ENCODE measurements at places on chromosomes 2 and 18.

DNA sequence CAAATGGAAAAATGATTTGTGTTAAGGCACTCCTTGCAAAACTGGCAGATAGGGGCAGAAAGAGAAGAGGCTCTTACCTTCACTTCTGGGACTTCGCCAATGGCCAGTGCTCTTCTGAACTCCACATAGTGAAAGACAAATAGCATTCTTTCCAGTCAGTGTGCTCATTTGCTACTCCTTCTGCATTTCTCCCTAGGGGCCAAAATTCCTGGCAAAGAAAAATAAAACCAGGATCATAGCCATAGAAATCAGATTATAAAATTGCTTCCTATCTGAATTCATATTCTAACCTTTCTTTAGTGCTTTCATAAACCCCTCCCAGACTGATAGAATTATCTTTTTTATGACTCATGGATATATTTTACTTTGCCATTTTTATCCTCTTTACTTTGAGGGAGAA, 56.9 kb upstream of the PELI1 start:
- H3K4me3 ChIP-seq = no peak overlapping the region
- peak overlapping the region; percentile 88 for H3K27ac ChIP-seq
- H3K27me3 ChIP-seq = no peaks in the 10 kb centered on the region
- peaks cover 29% of the 10 kb centered on the region for H3K4me1 ChIP-seq
- H3K36me3 ChIP-seq = no peaks in the 10 kb centered on the region
- DNase-seq = no peak

GRCh38 chr2:70897203-70897976, 38.3 kb upstream of the ATP6V1B1 start:
- H3K4me3 ChIP-seq = no peak overlapping the region
- H3K36me3 ChIP-seq = no peaks in the 10 kb centered on the region
- no peaks in the 10 kb centered on the region for H3K27me3 ChIP-seq
- no peaks in the 10 kb centered on the region for H3K4me1 ChIP-seq

- H3K4me1 ChIP-seq = peaks cover 45% of the 10 kb centered on the region
- no peaks in the 10 kb centered on the region for H3K36me3 ChIP-seq
- H3K4me3 ChIP-seq = no peak overlapping the region
- H3K27ac ChIP-seq = peak overlapping the region; percentile 14
- no peaks in the 10 kb centered on the region for H3K27me3 ChIP-seq
These were observed 81.6 kb downstream of the SH3RF3 start for GRCh38 chr2:109210431-109211200.

- peaks cover 18% of the 10 kb centered on the region for H3K4me1 ChIP-seq
- H3K36me3 ChIP-seq = peaks cover 6% of the 10 kb centered on the region
- peaks cover 16% of the 10 kb centered on the region for H3K27me3 ChIP-seq
- H3K4me3 ChIP-seq = peak overlapping the region; percentile 52
- no peak overlapping the region for H3K27ac ChIP-seq
- DNase-seq = no peak
These were observed 58.0 kb downstream of the FAM168B start for GRCh38 chr2:131035112-131035825.

GRCh38 chr2:11348209-11348749, 3.8 kb upstream of the ROCK2 start:
- no peaks in the 10 kb centered on the region for H3K36me3 ChIP-seq
- H3K4me1 ChIP-seq = no peaks in the 10 kb centered on the region
- no peaks in the 10 kb centered on the region for H3K27me3 ChIP-seq
- no peak overlapping the region for H3K27ac ChIP-seq
- DNase-seq = peak; percentile 37

DNA sequence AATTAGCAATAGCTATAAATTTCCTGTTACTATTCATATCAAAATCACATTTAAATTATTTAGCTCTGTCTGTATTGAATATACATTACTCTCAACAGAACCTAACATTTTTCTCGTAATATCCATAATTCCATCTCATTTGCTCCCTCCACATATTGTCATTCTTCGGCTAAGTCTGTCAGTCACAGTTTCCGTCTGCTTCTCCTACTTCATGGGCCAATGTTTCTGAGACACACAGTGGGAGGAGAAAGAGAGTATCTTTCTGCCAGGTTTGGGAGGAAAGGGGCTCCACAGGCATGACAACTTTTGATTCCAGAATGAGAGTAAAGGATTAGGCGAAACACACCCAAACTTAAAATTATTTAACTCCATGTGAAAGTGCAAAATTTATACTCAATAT, 273.1 kb upstream of the SMIM21 start:
- H3K27me3 ChIP-seq = no peaks in the 10 kb centered on the region
- no peaks in the 10 kb centered on the region for H3K36me3 ChIP-seq
- no peak overlapping the region for H3K4me3 ChIP-seq
- H3K4me1 ChIP-seq = no peaks in the 10 kb centered on the region
- DNase-seq = no peak
- H3K27ac ChIP-seq = no peak overlapping the region

DNA sequence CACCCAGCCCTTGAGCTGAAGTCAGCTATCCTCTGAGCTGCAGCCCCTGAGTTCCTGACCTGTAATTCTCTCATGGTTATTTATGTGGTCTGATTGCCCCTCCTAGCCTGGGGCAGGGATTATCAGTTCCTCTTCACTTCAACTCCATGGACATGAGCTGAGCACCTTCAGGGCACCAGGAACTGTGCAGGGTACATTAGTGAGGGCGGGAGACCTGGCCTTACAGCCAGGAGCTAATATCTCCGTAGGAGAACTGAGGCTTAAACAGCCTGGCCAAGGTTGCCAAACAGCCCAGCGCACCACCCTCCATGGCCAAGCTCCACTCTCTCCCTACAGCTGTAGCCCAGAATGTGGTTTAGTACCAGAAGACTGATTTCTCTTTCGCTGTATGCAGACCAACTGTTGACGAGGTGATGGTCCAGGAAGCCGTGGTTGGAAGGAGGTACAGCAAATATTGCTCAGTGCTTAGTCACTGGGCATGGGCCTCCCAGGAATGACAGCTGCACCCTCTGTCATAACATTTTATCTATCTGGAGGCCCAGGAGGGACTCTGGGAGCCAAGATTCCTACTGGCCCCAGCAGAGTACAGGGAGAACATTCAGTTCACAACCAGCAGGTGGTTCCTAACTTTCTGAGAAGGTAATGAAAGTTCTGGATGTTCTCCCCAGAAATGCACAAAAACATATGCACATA, 228.7 kb upstream of the SIX2 start:
- H3K27ac ChIP-seq = peak overlapping the region; percentile 47
- peak; percentile 76 for DNase-seq
- no peaks in the 10 kb centered on the region for H3K27me3 ChIP-seq
- no peak overlapping the region for H3K4me3 ChIP-seq

DNA sequence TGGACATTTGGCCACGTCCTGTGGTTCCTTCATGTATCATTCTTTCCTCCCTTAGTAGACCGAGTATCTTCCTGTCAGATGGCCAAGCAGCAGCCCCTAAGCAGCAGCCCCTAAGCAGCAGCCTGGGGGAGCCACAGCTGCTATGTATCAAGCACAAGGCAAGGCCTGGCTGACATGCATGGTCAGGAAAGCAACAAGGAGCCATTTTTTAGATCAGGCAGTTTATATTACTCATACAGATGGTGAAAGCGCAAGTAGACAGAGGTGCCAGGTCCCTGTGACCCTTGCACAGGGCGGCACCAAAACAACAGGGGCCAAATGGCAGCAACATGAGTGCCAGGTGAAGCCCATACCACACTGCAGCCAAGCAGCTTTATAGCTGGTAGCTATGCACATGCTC, 22.1 kb downstream of the CHCHD5 start:
- no peak overlapping the region for H3K27ac ChIP-seq
- no peaks in the 10 kb centered on the region for H3K27me3 ChIP-seq
- no peaks in the 10 kb centered on the region for H3K36me3 ChIP-seq

- H3K27ac ChIP-seq = peak overlapping the region; percentile 82
- peak overlapping the region; percentile 11 for H3K4me3 ChIP-seq
- peaks cover 20% of the 10 kb centered on the region for H3K36me3 ChIP-seq
These were observed 8.9 kb downstream of the GDF7 start for GRCh38 chr2:20675701-20676352.

DNA sequence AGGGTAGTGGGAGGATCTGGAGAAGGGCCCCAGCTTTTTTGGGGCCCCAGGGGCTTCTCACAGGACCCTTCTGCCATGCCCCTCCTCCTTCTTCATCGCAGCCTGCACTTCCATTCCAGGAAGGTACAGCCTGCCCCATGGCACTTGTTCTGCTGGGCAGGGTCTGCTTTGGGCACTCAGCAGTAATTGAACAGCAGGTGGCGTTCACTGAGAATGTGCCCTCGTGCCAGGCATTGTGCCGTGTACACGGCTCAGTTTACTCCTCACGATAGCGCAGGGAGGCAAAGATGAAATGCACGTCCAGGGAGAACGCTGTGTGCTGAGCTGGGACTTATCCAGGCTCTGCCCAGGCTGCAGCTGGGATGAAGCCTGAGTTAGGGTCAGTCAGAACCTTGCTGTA, 54.8 kb upstream of the ASB18 start:
- H3K4me1 ChIP-seq = no peaks in the 10 kb centered on the region
- H3K36me3 ChIP-seq = no peaks in the 10 kb centered on the region
- no peak overlapping the region for H3K27ac ChIP-seq
- no peaks in the 10 kb centered on the region for H3K27me3 ChIP-seq

DNA sequence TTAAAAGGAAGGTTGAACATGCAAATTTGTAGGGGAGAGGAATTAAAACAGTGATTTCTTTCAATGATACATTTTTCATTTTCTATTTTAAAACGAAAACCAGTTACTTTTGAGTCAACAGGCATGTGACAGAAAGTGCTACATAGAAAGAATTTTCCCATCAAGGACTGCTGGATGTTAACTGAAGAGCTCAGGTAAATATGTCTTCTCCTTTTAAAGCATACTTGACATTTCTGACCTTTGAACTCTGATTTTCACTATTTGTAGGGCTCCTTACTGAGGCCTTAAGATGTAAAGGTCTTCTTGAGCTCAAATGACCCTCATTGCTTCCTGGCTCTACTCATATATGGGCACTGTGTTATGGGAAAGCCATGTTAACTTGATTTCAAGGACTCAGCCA, 32.4 kb downstream of the FIGN start:
- DNase-seq = no peak
- H3K27me3 ChIP-seq = no peaks in the 10 kb centered on the region
- peaks cover 12% of the 10 kb centered on the region for H3K4me1 ChIP-seq
- H3K27ac ChIP-seq = no peak overlapping the region

DNA sequence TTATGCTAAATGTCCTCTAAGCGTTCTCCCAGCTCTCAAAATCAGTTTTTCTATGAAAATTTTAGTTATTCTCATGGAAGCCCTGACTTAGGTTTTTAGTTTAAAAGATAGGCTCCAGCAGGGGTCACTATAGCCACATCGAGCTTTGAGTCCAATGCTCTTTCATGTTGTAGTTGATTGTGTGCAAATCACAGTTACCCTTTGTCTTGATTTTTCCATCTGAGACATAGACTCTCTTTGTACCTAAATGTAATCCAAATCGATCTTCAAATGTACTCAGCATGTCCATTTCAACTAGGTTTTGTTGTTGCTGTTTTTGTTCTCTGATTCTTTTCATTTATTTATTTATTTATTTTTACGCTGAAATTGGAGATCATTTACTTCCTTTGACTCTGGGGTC, 26.4 kb upstream of the MSTN start:
- H3K4me3 ChIP-seq = no peak overlapping the region
- H3K27ac ChIP-seq = no peak overlapping the region
- H3K36me3 ChIP-seq = no peaks in the 10 kb centered on the region
- H3K4me1 ChIP-seq = no peaks in the 10 kb centered on the region

DNA sequence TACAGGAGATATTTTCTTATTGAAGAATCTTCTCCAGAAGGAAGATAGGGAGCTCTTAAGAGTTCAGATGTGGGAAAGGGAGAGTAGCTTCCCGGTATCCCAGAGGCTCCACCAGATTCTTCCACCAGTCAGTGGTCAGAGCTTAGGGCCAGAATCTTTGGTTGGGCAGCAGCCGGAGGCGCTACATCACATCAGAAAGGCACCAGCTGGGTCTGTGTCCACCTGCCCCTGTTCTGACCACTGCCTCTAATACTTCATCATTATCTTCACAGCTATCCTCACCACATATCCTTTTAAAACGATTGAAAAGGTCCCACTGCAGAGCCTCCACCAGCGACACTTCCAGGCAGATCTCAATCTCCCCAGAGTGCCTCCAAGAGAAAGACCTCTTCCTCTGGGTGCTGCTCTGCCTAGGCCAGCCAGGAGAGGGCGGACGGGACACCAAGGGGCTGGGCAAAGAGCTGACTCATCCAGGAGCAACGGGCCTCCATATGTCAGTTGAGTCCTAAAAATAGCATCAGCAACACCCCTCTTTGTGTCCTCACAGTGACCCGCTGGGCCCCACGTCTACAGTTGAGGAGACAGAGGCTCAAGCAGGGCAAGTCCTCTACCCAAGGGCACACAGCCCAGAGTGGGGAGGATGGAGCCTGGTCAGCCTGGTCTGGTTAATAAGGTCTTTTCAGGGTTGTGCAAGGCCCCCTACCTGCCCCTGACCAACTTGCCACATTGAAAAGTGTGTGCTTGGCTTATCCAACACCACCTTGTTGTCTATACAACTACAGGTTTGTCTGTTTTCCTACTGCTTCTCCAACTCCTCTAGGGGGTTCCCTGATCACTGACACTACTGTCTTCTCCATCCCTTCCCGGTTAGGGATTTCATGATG, 81.2 kb downstream of the ADD2 start:
- no peak overlapping the region for H3K4me3 ChIP-seq
- DNase-seq = peak; percentile 38
- H3K4me1 ChIP-seq = no peaks in the 10 kb centered on the region
- no peaks in the 10 kb centered on the region for H3K27me3 ChIP-seq
- no peaks in the 10 kb centered on the region for H3K36me3 ChIP-seq
- no peak overlapping the region for H3K27ac ChIP-seq

DNA sequence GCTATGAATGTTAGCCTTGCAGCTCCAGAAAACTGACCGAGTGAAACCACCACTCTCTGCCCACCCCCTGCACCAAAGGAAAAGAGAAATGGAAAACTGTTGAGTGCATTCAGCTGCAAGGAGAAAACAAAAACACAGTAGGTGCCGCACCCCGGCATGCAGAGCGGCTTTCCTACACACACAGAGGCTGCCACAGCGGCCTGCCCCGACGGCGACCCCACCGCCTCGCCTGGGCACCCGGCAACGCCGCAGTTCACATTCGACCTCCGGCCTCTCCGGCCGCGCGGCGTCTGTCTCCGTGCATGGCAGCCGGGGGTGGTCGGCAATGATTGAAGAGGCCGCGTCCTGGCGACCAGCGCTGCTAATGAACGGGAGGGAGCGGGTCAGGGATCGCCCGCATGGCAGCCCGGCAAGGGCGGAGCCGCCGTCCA, 417.1 kb upstream of the SALL3 start:
- H3K27ac ChIP-seq = no peak overlapping the region
- H3K4me3 ChIP-seq = no peak overlapping the region
- no peaks in the 10 kb centered on the region for H3K4me1 ChIP-seq
- no peaks in the 10 kb centered on the region for H3K36me3 ChIP-seq

DNA sequence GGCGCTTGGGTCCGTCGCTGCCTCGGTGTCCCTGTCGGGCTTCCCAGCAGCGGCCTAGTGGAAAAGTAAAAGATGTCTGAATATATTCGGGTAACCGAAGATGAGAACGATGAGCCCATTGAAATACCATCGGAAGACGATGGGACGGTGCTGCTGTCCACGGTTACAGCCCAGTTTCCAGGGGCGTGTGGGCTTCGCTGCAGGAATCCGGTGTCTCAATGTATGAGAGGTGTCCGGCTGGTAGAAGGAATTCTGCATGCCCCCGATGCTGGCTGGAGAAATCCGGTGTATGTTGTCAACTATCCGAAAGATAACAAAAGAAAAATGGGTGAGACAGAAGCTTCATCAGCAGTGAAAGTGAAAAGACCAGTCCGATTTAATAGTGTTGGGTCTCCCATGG, 8.0 kb downstream of the HES6 start:
- peak overlapping the region; percentile 43 for H3K27ac ChIP-seq
- no peak for DNase-seq
- no peaks in the 10 kb centered on the region for H3K4me1 ChIP-seq
- no peaks in the 10 kb centered on the region for H3K36me3 ChIP-seq
- H3K4me3 ChIP-seq = peak overlapping the region; percentile 52
- no peaks in the 10 kb centered on the region for H3K27me3 ChIP-seq

- H3K27ac ChIP-seq = no peak overlapping the region
- no peaks in the 10 kb centered on the region for H3K36me3 ChIP-seq
- H3K4me1 ChIP-seq = no peaks in the 10 kb centered on the region
- no peak overlapping the region for H3K4me3 ChIP-seq
- no peaks in the 10 kb centered on the region for H3K27me3 ChIP-seq
These were observed 351.5 kb downstream of the TXNL1 start for GRCh38 chr18:56286775-56287325.
